Astrocyte (in vitro differentiated cells and primary cell): ENCODE measurements at places on chromosomes 13 and 19. TPM values are rescaled to one million over a fixed set of nuclear protein-coding genes. Genes with fewer than 3 reads are reported as not detected.

RFPL4A gene
- total RNA-seq = 0.43 TPM in 1 of 2 replicates, not detected in the other

LILRB5 gene
- not detected in 2 replicates for total RNA-seq

AXL gene
- 134 and 156 TPM in 2 replicates for total RNA-seq

ZIC5 gene
- 0.17 and 0.27 TPM in 2 replicates for total RNA-seq

CACNA1A gene
- 7.9 and 9.4 TPM in 2 replicates for total RNA-seq

OR4F17 gene
- not detected in 2 replicates for total RNA-seq
